ENCODE measurements at places on chromosomes 1 and 21.

DNA sequence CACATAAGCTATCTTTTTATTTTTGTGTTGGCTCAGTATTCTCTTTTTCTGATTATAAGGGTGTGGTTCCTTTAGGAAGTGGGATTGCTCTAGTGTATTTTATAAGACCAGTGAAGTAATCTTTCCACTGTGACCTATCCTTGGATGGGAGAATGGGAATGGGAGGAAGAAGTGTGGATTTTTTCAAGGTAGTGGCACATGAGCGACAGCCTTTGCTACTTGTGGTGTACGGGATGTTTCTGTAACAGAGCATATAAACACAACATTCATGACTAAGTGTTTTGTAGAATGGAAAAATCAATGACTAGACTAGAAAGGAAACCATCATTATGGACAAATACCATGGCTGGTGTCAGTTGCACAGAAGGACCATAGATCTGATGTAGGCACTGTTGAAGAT lies 209.6 kb downstream of the GIPC2 start:
- DNase-seq: no peak

DNA sequence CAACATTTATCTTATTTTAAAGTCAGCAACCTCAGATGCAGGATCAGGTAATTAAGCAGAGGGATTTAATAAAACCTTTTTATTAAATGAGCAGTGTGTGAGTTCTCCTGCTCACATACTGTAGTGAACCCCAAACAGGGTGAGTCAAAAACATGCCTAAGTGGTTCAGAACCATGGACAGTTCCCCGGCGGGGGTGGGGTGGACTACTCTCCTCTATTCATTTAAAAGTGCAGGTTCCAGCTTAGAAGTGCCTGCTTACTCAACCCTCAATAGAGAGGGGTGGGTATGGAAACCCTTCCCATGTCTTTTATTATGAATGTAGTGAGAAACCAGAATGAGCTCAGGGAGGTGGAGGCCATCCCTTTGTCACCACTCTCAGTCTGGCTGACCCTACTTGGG lies 397.9 kb downstream of the HHAT start:
- no peak for DNase-seq

DNA sequence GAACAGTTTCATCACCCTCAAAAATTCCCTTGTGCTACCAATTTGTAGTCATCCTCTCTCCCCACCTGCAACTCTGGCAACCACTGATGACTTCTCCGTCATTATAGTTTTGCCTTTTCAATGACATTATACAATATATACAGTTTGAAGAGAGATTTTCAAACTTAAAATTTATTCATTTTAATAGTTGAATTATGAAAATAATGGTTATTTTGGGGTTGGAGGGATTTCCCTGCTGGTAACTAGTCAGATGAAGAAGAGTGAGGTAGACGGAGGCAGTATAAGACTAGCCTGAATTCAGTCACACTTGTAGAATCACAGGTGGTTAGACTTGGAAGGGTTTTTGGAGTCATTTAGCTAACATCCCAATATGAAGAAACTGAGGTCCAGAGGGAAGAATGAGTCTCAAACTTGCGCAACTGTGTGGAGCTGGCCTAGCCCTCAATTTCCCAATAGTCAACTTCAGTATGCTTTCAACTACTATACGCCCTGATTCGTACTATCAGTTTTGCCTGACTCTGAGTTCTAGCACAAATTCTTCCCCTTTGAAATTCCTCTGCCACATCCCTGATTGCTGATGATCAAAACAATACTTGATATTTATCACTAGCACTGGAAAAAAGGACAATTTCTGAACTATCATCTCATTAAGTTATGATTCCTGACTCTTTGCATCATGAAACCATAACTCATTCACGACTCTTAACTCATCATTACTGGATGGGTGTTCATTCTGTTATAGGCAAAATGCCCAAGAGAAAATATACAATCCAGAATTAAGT lies 54.2 kb downstream of the VANGL2 start:
- DNase-seq: no peak

DNA sequence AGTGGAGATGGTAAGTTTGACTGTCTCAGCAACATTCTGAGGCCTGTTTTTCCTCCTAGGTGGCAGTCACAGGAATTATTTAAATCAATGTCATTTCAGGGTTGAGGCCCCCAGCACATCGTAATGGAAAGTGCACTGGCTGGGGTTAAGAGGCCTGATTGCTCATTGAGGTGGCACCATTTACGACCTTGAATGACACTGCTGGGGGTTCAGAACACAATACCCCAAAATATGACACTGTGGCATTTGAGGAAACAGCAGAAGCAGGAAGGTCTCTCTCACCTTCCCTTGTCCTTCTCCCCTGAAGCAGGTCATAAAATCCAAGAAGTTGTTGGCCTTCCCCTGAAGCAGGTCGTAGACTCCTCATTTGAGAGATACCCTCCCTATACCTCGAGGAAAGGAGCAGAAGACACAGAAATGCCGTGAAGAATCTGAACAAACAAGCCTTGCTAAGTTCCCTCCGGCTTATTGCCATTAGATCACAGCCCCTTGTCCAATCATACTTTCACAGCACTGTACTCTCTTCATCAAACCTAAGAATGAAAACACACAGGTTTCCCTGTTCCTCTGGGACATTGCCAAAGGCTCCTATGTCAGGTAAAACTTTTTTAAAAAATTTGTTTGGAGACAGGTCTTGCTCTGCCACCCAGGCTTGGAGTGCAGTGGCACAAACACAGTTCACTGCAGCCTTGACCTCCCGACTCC lies 71.3 kb downstream of the S1PR1 start:
- no peak for DNase-seq

DNA sequence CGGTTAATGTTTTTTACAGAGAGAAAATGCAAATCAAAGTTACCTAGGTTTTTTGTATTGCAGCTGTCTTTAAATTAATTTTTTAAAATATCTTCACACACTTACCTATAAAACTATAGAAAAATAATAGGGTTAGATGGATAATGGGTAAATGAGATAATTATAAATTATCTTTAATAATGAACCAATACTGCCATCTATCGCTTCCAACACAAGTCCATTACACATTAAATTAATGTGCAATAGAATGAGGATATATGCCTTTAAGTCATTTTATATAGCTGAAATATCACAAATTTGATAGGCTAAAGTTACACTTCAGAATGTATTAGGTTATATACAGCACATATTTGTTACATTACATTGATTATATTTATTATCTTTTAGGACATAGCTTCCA lies 2212.8 kb downstream of the MRPL39 start:
- no peak for DNase-seq

DNA sequence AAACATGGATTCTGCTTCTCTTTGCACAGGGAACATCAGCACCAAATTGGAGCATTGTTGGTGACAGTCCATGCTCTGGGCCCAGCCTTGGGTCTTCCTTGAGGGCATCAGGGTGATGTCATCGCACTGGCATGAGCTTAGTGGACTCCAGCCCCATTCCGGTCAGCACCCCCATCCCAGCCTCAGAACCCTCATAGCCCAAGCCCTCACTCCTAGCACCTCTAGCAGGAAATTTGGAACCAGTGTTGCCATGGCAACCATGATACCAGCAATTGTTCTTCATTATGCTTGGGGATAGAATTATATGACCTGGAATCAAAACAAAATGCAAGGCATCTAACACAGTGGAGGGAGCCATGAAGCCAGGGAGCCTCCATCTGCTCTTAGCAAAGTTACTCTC lies 83.1 kb downstream of the VWA5B1 start:
- DNase-seq: no peak

- DNase-seq: no peak
These were observed 74.1 kb upstream of the ACTRT2 start for GRCh38 chr1:2946999-2947690.

DNA sequence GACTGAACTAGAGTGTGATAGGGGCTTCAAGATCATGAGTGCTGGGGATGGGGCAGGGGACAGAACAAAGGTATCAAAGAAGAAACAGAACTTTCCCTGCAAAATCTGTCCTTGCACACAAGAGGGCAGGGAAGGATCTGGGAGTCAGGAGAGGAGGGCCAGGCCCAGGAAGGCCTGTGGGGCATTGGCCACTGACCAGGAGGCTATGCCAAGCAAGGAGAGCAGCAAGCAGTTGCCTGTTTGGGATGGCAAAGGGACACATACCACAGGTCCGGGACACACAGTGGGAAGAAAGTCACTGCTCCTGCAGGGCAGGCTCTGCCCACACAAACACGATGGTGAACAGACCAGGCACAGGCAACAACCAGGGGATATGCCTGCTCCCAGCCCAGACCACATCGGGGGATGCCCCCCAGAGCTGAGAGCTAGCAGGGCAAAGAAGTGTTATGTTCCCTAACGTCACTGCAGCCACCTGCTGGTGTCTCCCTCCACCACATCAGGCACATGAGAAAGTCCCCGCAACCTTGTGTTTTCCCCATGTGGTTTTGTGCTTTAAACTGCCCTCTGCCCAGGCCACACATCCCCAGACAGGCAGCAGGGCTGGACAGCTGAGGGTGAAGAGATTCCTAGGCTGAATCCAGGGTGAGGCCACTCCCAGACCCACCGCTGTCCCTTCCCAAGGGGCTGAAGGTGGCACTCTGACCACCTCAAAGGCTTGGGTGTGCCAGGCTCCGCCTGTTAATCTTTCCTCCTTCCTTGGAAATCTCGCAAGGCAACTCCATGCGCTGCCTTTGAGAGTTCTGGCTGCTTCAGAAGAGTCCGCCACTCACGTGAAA lies 53.6 kb downstream of the KIF21B start:
- DNase-seq: peak; percentile 74

GRCh38 chr1:5405263-5405662 lies 587.0 kb downstream of the NPHP4 start:
- no peak for DNase-seq

DNA sequence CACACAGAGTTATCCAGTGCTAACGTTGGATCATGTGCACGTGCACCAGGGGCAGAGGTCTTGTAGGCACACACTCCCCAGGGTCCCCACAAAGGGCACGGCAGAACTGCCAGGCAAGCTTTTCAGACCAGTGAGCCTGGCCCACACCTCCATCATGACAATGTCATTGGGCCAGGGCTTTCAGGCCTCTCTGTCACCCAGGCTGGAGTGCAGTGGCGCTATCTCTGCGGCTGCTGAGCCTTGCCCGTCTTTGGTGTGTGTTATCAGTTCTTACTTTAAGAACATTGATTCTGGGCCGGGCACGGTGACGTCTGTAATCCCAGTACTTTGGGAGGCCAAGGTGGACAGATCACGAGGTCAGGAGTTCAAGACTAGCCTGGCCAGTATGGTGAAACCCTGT lies 44.2 kb downstream of the PKNOX1 start:
- no peak for DNase-seq

DNA sequence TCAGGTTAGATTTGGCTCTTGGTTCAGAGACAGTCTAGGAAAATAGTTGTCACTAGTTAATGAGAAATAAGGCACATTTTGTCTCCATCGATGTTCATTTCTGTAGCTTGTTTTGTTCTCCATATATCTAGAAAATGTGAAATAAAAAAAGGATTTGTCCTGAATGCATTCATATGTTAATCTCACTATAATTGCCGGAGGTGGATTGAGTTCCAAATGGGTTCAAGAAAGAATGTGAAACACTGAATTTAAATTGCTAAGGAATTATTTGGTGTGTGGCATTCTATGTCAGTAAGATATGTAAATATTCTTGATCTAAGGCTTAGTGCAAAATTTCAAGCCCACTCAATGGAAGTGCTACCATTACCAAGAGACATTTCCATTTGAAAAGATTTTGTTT lies 176.7 kb downstream of the LRRC7 start:
- no peak for DNase-seq

DNA sequence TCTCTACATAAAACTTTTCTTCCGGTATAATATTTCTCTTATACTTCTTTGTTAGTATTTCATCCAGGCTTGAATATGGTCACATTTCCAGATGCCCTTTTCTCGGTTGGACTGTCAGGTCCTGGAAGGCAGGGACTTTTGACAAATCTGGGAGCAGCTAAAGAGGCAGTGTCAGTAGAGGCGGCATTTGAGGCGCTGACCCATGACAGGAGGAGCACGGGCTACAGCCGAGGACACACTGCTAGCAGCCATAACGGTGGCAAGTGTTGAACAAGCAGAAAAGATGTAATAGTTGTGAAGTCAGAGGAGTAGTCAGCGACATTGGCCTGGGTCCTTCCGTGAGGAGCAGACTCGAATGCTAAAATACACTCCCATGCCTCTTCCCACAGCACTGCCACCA lies 14.5 kb upstream of the NRIP1 start:
- no peak for DNase-seq

DNA sequence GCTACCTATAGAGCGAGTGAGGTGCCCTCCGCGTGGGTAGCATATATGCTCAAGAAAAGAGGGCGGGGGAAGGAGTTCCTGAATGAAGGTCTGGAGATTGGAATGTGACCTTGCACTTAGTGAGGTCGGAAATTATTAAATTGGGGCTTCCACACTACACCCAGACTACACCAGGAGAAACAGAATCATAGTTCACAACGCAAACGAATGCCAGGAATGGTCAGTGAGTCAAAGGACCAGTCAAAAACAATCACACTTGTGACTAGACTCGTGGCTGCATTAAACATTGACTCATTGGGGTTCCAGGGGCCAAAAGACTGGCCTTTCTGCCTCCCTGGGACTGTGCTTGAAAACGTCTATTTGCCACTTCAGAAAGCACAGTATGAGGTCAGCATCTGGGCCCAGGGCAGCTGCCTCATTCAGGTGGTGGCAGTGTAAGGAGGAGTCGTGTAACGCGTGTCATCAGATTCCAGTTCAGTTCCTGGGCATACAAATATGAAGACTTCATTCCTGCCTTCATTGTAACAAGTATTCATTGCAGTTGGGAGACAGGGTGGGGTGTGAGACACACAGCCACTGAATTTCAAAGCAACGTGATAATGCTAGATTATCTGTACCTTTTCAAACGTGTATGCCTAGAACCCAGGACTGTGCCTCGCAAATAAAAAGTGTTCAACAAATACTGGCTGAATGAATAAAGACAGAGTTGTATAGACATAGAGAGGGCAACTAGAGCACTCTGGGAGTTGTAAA lies at the start of gene YOD1:
Gene YOD1, minus strand, starts transcription at position 18 of the 753 bp plus-strand sequence. CDS start 178 bp downstream, outside the sequence.
- no peak for DNase-seq

- DNase-seq: no peak
These were observed 40.0 kb downstream of the RCAN1 start for GRCh38 chr21:34574601-34575529.

- no peak for DNase-seq
These were observed 8.8 kb upstream of the AHCYL1 start for GRCh38 chr1:109975718-109976117.

DNA sequence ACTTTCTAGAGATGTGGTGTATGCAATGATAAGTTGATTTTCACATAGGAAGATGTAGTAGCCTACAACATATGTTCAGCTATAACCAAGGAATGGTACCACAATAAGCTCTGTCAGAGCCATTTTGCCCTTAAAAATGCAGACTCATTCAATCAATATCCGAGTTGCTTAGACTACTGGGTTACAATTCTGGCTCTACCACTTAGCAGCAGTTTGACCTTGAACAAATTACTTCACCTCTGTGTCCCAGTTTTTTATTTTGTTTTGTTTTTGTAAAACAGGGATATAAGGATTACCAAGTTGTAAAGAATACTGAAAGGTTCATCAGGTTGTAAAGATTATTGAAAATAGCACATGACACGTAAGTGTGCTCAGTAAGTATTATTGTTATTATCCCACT lies 9.3 kb downstream of the EPS15 start:
- DNase-seq: no peak

- no peak for DNase-seq
These were observed 46.4 kb upstream of the SIPA1L2 start for GRCh38 chr1:232676307-232676706.
